Kidney (tissue), 22 donors: ENCODE measurements at places on chromosomes 4 and X.
A peak's percentile ranks its signal among the peaks of the same experiment; 100 is the strongest.

DNA sequence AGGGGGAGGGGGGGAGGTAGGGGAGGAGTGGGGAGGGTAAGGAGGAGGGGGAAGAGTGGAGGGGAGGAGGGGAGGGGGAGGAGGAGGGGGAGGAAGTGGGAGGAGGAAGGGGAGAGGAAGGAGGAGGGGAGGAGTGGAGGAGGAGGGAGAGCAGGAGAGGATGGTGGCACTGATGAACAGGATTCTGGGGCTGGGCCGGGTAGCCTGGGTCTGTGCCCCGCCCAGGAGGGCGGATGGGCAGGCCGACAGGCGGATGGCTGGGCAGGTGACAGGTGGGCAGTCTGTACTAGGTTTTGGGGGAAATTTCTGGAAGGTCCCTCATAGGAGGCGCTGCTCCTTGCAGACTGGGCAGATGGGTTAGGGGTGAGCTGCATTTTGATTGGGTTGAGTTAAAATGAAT lies 66.0 kb upstream of the ADRA2C start:
- peak; percentile 36 for DNase-seq

DNA sequence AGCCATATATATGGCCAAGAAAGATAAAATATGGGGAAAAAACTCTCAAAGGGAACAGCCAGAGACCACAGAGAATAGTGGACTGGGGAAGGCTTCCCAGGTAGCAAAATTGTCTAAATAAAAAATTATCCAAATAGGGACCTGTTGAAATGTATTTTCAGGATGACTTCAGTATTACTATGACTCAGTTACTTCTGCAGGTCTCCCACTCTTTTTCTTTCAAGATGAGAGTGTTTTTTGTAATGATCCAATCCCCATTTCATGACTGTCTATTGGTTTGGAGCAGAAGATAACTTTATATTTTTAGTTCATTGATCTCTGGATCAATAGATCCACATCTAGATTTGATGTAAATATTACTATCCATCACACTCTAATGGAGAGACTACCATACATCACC lies 372.1 kb upstream of the EMCN start:
- no peak for DNase-seq

GRCh38 chr4:73187325-73187724 lies 71.3 kb downstream of the ANKRD17 start:
- DNase-seq = no peak

- peak; percentile 13 for DNase-seq
Observed at GRCh38 chr4:13733817-13734216, 106.3 kb upstream of the BOD1L1 start.

DNA sequence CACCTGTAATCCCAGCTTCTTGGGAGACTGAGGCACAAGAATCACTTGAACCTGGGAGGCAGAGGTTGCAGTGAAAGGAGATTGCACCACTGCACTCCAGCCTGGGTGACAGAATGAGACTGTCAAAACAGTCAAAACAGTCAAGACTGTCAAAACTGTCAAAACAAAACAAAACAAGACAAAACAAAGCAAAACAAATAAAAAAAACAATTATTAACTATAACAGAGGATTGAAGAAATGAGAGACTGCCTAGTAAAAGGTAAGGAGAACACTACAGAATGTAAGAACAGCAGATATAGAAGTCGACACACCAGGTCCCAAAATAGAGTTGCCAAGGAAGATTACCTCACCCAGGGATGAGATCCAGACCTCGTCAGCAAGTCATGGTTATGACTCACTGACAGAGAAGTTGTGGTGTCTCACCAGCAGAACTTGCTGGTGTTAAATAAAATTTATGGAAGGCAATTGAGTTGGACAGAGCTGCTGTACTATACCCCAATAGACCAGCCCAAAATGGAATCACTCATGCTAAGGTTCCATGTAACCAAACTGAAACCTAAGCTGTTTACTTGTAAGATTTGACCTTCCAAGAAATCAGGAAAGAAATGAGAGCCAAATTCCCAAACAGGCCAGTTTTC lies 32.1 kb upstream of the GK start:
- no peak for DNase-seq

GRCh38 chr4:22179124-22179874 lies 230.7 kb upstream of the KCNIP4 start:
- no peak for DNase-seq

DNA sequence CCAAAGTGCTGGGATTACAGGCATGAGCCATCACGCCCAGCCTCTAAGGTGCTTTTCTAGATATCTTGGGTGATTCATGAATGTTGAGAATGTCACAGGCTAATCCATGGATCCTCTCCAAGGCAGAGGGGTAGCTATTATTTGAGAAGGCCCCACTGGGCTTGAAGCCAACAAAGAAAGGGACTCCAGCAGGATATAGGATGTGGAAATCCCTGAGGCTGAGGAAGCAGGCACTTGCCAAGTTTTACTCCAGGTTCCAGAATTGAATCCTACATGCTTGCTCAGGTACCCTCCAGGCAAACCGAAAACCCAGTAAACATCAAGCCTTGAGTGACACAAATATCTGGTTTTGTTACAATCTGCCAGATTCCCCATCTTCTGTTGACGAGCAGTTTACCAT lies 15.8 kb downstream of the NLGN3 start:
- DNase-seq = no peak

- peak; percentile 84 for DNase-seq
Observed at GRCh38 chr4:147307896-147308674, 172.8 kb upstream of the EDNRA start.

DNA sequence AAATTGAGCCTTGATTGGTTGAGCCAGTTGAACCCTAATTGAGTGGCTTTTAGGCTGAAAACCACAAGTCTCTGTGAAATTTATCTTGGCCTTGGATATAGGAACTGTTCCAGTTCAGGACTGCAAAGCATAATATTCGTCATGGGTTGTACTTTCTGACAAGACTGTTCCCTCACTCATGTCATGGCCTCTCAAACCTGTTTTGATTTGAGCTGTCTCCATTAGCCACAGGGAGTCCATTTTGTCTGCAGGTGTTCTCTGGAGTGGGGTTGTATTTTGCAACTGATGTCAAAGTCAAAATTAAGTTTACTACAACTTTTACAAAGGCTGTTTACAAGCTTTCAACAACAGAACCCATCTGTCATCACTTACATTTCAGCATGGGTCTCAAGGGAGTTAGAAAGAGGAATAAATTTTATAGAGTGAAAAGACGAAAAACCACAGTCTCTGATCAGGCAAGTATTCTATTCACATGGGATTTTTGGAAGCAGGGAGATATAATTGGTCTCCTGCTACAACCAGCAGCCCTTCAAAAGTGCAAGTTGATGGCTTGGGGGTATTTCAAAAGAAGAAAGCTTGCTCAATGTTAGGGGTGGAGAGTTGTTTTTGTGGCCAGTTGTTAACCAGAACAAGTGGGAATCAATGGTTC lies 1716.3 kb downstream of the C4orf33 start:
- DNase-seq = no peak

- DNase-seq = no peak
Observed at GRCh38 chr4:144649646-144650045, 3.7 kb downstream of the HHIP start.

- DNase-seq = no peak
Observed at GRCh38 chr4:19026281-19026680, 1004.7 kb upstream of the LCORL start.

DNA sequence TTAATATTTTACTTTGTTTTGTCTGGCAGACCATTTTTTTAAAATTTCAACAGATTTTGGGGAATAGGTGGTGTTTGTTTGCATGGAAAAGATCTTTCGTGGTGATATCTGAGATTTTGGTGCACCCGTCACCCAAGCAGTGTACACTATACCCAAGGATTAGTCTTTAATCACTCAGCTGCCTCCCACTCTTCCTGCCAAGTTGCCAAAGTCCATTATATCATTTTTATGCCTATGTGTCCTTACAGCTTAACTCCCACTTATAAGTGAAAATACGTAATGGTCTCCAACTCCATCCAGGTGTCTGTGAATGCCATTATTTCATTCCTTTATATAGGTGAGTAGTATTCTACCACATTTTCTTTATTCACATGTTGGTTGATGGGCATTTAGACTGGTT lies 281.7 kb upstream of the GK2 start:
- DNase-seq = peak; percentile 27
